Neuronal stem cell (in vitro differentiated cells): ENCODE measurements at places on chromosomes 13 and 19.

DNA sequence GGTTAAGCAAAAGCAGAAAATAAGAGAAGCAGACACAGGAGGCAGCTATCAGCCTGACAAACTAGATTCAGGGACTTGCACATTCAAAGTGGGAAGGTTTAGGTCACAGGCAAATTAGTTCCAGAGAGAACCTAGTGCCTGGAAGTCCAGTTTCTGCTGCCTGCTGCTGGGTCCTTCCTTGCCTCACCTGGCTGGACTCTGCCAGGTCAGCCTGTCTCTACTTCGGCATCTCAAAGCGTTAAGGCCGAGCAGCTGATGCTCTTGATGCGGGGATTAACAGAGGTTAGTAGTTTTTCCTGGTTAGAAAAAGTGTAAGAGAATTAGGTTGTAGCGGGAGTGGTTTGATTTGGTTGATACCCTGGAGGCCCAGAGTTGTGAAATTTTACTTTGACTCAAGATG is 52.0 kb downstream of the KLF5 start:
- no peaks in the 10 kb centered on the region for H3K36me3 ChIP-seq
- DNase-seq = no peak
- no peak overlapping the region for H3K4me3 ChIP-seq
- no peaks in the 10 kb centered on the region for H3K27me3 ChIP-seq
- H3K27ac ChIP-seq = no peak overlapping the region

GRCh38 chr13:107005577-107005976 is 437.6 kb upstream of the ARGLU1 start:
- H3K4me3 ChIP-seq = no peak overlapping the region
- no peaks in the 10 kb centered on the region for H3K27me3 ChIP-seq
- no peak overlapping the region for H3K27ac ChIP-seq
- no peak for DNase-seq
- H3K36me3 ChIP-seq = no peaks in the 10 kb centered on the region
- H3K4me1 ChIP-seq = no peaks in the 10 kb centered on the region

DNA sequence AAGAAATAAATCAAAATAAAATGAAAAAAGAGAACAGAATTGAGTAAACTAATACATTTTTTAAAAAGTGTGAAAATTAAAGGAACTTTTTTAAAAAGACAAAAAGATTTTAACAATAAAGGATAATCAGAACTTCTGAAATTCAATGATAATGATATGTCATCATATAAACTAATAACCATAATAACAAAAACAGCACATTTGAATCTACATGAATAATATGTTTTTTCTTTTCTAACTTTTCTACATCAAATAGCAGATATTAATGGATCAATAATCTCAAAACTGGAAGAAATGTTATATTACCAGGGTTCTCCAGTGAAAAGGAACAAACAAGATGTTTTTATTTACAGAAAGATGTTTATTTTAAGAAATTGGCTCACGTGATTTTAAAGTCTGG is 903.3 kb upstream of the MIR17HG start:
- H3K4me3 ChIP-seq = no peak overlapping the region
- peaks cover 2% of the 10 kb centered on the region for H3K4me1 ChIP-seq
- H3K27ac ChIP-seq = no peak overlapping the region
- DNase-seq = no peak
- no peaks in the 10 kb centered on the region for H3K27me3 ChIP-seq
- no peaks in the 10 kb centered on the region for H3K36me3 ChIP-seq

GRCh38 chr13:25394402-25395060 is 22.8 kb downstream of the ATP8A2 start:
- no peaks in the 10 kb centered on the region for H3K27me3 ChIP-seq
- H3K4me3 ChIP-seq = no peak overlapping the region
- H3K27ac ChIP-seq = no peak overlapping the region

DNA sequence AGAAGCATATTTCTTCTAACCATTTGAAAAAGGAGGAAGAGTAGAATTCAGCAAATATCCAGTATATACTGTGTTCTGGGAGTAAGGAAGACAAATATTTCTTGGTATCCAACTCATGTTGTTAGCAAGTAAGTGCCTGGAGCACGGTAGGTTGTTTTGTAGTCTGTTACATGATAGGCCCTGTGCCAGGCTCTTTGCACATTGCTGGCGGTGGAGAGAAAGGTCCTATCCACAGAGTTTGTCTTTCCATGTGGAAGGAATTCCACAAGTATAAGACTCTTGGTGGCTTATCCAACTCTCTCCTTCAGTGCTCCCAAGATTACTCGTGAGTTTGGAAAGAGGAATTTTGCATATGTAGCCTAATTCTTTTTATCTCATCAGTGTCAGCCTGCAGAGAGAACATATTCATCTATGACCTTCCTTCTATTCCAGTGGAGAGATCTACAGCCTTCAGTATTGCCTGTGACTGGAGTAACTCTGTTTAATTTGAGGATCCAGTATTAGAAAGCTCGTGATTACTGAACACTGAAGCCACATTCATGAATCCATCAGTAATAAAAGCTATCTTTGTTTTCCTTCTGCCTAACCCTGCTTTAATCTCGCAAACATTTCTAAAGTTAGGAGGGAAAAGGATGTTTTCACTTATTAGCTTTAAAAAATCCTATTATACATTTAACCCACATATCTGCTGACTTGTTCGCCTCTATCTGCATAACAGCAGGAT is 183.9 kb upstream of the CSNK1A1L start:
- H3K27me3 ChIP-seq = no peaks in the 10 kb centered on the region
- no peak overlapping the region for H3K27ac ChIP-seq
- DNase-seq = no peak
- H3K36me3 ChIP-seq = no peaks in the 10 kb centered on the region
- no peak overlapping the region for H3K4me3 ChIP-seq
- H3K4me1 ChIP-seq = no peaks in the 10 kb centered on the region

DNA sequence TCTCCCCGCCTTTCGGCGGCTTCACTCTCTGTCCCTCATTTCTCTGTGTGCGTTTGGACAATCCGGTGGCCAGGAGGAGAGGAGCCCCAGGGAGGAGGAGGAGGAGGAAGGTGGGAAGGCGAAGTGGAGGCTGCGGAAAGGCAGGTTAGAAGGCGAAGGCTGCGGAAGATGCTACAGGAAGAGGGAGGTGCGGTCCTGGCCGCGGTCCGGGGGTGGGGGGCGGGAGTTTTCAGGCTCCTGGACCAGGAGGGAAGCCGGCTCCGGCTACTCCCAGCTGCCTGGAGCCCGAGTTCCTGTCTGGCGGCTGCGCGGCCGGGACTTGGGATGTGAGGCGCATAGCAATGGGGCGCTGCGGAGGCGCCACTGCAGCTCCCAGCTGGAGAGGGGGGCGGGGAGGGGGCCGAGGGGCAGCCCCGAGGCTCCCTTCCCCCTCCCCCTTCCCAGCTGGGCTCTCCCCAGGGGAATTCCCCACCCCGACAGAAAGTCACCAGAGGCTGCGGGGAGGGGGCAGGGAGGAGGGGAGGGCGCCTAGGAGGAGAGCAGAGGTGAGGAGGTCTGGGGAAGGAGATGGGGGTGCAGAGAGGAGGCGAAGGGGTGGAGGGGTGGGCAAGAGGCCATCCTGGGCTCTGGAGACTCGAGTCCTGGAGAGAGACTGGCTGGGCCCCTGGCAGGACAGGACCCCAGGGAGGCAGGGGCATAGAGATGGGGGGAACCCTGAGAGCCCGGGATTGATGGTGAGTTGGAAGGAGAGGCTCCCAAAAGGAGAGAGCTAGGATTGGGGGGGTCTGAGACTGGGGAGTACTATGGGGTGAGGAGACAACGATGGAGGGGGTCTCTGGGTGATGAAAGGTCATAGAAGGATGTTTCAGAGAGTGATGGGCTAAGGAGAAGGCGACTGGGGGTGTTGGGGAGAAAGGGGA is 2.0 kb downstream of the LRRC4B start:
- no peaks in the 10 kb centered on the region for H3K27me3 ChIP-seq
- peaks cover 44% of the 10 kb centered on the region for H3K4me1 ChIP-seq
- no peak for DNase-seq
- H3K4me3 ChIP-seq = peak overlapping the region; percentile 71
- peaks cover 34% of the 10 kb centered on the region for H3K36me3 ChIP-seq

GRCh38 chr13:53683608-53684007 is 655.0 kb downstream of the OLFM4 start:
- no peak overlapping the region for H3K27ac ChIP-seq
- H3K4me3 ChIP-seq = no peak overlapping the region
- no peak for DNase-seq
- no peaks in the 10 kb centered on the region for H3K36me3 ChIP-seq

GRCh38 chr13:25422153-25422552 is 50.4 kb downstream of the ATP8A2 start:
- DNase-seq = no peak
- no peaks in the 10 kb centered on the region for H3K36me3 ChIP-seq
- H3K27ac ChIP-seq = no peak overlapping the region
- no peaks in the 10 kb centered on the region for H3K27me3 ChIP-seq
- H3K4me1 ChIP-seq = no peaks in the 10 kb centered on the region

DNA sequence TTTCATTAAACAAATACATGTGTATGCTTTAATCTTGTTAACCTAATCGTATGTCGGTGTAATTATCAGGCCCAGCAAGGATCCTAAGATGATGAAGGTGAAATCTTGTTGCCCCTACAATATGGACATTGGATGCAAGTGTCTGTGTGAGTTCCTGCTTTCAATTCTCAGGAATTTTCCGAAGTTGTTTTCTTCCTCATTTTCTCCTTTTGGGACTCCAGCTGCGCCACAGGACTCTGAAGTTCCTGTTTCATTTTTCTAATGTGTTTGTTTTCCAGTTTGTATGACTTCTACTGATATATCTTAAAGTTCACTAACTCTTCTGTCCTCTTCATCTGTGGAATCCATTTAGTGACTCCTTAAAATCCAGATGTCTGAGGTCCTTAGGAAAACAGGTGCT is 11.9 kb upstream of the OR7D2 start:
- no peak overlapping the region for H3K4me3 ChIP-seq
- H3K27me3 ChIP-seq = no peaks in the 10 kb centered on the region
- no peak overlapping the region for H3K27ac ChIP-seq
- H3K36me3 ChIP-seq = peaks cover 16% of the 10 kb centered on the region

- no peaks in the 10 kb centered on the region for H3K27me3 ChIP-seq
- H3K36me3 ChIP-seq = peaks cover 17% of the 10 kb centered on the region
- H3K27ac ChIP-seq = no peak overlapping the region
Measured at GRCh38 chr19:49779731-49780555, 13.1 kb downstream of the AP2A1 start.

DNA sequence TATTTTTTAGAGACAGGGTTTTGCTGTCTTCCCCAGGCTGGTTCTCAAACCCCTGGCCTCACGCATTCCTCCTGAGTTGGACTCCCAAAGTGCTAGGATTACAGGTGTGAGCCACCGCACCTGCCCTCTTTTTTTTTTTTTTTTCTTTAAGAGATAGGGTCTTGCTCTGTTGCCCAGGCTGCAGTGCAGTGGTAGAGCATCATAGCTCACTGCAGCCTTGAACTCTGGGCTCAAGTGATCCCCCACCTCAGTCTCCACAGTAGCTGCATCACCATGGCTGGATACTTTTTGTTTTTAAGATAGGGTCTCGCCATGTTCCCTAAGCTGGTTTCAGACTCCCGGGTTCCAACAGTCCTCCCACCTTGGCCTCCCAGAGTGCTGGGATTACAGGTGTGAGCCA is 1.5 kb downstream of the KCNJ14 start:
- peaks cover 62% of the 10 kb centered on the region for H3K36me3 ChIP-seq
- H3K4me3 ChIP-seq = no peak overlapping the region
- no peak overlapping the region for H3K27ac ChIP-seq

GRCh38 chr13:71828564-71828963 is 38.4 kb downstream of the DACH1 start:
- peak overlapping the region; percentile 16 for H3K27ac ChIP-seq
- H3K4me3 ChIP-seq = no peak overlapping the region
- no peaks in the 10 kb centered on the region for H3K27me3 ChIP-seq

- no peaks in the 10 kb centered on the region for H3K4me1 ChIP-seq
- H3K36me3 ChIP-seq = no peaks in the 10 kb centered on the region
- no peak for DNase-seq
- H3K27me3 ChIP-seq = no peaks in the 10 kb centered on the region
- H3K27ac ChIP-seq = no peak overlapping the region
- H3K4me3 ChIP-seq = no peak overlapping the region
Measured at GRCh38 chr13:93872376-93872775, 607.1 kb downstream of the DCT start.

- DNase-seq = no peak
- no peak overlapping the region for H3K27ac ChIP-seq
- no peaks in the 10 kb centered on the region for H3K27me3 ChIP-seq
- H3K36me3 ChIP-seq = no peaks in the 10 kb centered on the region
Measured at GRCh38 chr19:46079576-46079975, 38.8 kb upstream of the IGFL4 start.

DNA sequence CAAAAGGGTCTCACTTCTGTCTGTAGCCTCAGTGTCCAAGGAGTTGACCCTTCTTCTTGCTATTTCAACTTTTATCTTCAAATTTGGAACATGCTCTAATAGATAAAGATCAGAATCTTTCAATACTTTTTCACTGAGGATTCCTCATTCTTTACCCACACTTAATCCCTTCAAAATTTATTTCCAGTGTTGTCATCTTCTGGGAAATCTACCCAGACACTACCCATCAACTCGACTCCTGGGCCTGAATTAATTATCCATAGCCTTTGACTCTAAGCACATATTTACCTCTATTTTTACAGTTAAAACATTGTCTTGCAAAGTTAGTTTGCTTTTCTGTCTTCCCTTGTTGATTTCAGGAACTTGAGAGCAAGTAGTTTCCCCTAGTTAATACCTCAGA is 1022.5 kb downstream of the PCDH9 start:
- no peaks in the 10 kb centered on the region for H3K36me3 ChIP-seq
- DNase-seq = no peak
- no peak overlapping the region for H3K4me3 ChIP-seq
- H3K27me3 ChIP-seq = no peaks in the 10 kb centered on the region

DNA sequence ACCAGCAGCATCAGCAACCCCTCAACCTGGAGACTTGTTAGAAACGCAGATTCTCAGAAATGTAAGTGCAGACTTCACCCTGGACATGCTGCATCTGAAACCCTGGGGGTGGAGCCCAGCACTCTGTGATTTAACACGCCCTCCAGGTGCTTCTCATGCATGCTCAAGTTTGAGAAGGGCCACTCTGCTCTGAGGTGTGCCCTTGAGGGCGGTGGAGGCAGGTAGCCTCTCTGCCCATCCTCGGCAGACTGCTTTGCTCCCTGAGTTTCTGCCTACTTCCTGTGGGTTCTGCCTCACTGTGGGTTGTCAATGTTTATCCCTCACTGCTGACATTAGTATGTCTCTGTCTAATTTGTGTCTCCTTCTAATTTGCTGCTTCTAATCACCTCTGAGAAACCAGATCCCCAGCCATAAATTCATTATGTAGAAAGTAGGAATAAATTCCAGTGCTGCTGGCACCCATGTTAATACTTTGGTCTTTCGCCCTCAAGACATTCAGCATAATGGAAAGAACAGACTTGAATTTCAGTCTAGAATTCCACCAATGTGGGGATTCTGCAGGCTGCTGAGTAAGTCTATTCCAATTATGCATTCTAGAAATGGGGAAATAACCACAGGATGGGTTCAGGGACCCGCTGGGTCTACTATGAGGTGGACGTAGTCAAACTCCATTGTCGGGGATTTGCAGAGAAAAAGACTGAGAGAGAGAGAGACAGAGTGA is 51.3 kb upstream of the CYSLTR2 start:
- H3K4me3 ChIP-seq = no peak overlapping the region
- no peak overlapping the region for H3K27ac ChIP-seq
- no peaks in the 10 kb centered on the region for H3K36me3 ChIP-seq
- no peaks in the 10 kb centered on the region for H3K4me1 ChIP-seq
- H3K27me3 ChIP-seq = no peaks in the 10 kb centered on the region
